ENCODE measurements at places on chromosomes 7 and 10.

- DNase-seq = no peak
Measured at GRCh38 chr10:132405463-132405991, 8.5 kb downstream of the PWWP2B start.

GRCh38 chr7:94579470-94579869 lies 69.9 kb downstream of the CASD1 start:
- no peak for DNase-seq

DNA sequence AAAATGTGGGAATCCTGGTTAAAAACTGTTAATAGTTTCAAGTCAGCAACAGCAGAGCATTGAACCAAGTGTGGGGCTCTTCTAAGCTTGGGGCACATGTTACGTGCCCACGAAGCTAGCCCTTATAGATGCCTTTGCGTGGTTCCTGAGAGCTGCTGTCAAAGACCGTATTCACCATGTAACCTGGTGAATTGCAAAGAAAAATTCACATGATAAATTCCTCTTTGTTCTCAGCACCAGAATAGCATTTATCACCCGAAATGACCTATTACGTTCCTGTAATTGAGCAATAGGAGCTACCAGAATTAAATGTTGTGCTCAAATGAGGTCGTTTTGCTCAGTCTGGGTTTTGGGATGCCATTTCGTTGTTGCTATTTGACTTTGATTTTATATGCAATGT lies 202.6 kb upstream of the PRPS1L1 start:
- DNase-seq = no peak

DNA sequence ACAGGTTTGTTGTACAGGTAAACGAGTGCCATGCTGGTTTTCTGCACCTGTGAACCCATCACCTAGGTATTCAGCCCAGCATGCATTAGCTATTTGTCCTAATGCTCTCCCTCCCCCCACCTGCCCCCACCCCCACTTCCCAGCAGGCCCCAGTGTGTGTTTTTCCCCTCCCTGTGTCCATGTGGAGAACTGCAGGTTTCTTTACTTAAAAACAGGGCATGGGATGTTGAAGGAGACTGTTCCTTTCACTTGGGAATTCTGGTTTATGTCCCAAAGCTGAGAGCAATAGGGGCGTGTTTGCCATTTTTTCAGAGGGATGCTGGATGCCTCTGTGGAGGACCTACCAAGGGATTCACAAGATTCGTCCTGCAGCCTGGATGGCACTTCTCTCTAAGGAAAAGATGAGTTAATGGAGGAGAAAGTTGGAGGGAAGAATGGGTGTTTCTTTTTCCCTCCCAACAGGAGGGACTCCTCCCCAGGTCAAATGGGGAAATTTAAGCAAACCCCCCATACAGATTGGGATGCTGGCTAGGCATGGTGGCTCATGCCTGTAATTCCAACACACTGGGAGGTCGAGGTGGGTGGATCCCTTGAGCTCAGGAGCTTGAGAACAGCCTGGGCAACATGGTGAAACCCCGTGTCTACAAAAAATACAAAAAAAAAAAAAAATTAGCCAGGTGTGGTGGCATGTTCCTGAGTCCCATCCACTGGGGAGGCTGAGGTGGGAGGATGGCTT lies 136.0 kb downstream of the GALNT17 start:
- no peak for DNase-seq

DNA sequence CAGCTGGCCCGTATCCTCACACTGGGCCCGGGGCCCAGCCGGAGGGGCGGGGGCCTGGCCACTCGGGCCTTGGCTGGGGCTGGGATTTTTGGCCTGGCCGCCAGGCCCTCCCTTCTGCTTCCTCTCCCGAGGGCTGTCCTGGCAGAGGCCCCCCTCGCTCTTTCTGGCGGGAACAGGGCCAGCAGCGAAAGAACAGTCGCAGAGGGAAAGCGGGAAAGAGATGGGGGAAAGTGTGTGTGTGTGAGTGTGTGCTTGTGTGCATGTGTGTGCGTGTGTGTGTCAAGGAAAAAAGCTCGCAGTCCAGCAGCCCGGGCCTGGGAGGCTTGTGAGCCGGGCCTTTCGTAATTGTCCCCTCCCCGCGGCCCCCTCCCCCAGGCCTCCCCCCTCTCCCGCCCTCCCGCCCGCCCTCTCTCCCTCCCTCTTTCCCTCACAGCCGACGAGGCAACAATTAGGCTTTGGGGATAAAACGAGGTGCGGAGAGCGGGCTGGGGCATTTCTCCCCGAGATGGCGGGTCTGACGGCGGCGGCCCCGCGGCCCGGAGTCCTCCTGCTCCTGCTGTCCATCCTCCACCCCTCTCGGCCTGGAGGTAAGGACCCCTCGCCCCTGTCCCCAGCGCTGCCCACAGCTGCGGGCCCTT lies at the start of gene ELN:
TSS of gene ELN (plus strand) at position 491 of the 638 bp plus-strand sequence. CDS start at position 506, 15 bp downstream.
- DNase-seq = no peak

DNA sequence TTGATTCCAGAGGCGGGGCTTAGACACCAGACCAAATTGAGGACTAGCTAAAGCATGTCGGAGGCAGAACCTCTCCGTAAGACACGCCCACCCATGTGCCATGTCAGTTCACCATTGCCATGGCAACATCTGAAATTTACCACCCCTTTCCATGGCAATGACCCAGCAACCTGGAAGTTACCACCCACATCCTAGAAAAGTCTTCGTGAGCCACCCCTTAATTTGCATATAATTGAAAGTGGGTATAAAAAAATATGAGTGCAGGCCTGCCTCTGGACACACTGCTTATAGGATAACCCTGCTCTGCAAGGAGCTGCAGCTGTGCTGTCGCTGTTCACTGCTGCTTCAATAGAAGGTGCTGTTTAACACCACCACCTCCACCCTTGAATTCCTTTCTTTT lies 28.0 kb downstream of the TMEM270 start:
- no peak for DNase-seq

- DNase-seq = no peak
Measured at GRCh38 chr10:97550336-97551149, 22.0 kb upstream of the ANKRD2 start.

- no peak for DNase-seq
Measured at GRCh38 chr7:115410972-115411686, 489.2 kb downstream of the MDFIC start.

DNA sequence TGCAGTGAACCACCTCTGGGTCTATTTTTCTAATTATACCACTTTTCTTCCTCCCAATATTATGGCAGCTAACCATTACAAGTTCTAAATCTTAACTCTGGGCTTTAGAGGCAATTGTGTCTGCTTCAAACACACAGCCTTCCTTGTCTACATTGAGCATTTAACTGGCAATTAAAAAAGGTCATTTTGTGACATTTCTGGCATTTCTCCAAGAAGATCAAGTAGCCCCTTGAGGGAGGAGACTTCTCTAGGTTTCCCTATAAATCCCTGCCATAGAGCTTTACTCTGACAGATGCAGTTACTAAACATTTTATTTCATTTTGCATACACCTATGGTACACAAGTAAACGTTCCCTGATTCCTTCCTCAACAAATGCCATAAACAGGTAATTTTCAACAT lies 33.4 kb upstream of the FAM133B start:
- no peak for DNase-seq

DNA sequence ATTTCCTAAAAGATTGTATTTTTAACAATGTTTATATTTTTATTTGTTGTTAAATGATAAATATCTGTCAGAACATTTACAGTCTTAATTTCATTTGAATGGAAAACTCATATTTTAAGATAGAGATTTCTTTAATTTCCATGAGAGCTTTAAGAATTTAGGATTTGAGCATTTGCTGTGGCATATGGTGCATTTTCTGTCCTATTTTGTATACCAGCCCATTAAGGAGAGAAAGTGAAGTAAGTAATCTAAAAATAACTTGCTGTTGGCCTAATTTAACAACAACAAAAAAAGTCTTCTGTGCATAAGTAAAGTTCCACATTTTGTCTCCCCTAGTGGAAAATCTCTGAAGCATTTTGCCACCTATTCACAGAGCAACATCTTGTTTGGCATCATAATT lies 190.9 kb upstream of the PPP1R3A start:
- DNase-seq = no peak

GRCh38 chr7:92685136-92686042 lies 95.2 kb upstream of the FAM133B start:
- DNase-seq = no peak

- no peak for DNase-seq
Measured at GRCh38 chr10:7008645-7009044, 402.2 kb downstream of the SFMBT2 start.
